ENCODE measurements at places on chromosomes 12 and 14.
A peak's percentile ranks its signal among the peaks of the same experiment; 100 is the strongest.

DNA sequence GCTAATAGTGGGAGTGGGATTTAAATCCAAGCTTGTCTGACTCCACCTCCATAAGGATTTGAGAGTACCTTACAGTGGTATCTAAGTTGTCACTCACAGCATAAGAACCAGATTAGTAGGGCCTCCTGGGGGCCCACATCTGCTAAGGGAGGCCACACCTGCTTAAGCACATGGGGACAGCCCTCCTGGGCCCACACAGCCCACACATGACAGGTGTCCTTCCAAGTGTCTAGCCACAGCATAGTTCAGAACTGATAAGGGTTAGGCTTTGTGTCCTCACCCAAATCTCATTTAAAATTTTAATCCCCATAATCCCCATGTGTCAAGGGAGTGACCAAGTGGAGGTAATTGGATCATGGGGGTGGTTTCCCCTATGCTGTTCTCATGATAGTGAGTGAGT is 186.0 kb upstream of the HMGA2 start:
- DNase-seq, result no peak

- no peak for DNase-seq
These were observed 69.2 kb upstream of the PSMA6 start for GRCh38 chr14:35222872-35223466.

- no peak for DNase-seq
These were observed 61.3 kb downstream of the CCDC88C start for GRCh38 chr14:91356181-91356763.

GRCh38 chr12:130776857-130777339 is 60.8 kb upstream of the RIMBP2 start:
- DNase-seq, result no peak

DNA sequence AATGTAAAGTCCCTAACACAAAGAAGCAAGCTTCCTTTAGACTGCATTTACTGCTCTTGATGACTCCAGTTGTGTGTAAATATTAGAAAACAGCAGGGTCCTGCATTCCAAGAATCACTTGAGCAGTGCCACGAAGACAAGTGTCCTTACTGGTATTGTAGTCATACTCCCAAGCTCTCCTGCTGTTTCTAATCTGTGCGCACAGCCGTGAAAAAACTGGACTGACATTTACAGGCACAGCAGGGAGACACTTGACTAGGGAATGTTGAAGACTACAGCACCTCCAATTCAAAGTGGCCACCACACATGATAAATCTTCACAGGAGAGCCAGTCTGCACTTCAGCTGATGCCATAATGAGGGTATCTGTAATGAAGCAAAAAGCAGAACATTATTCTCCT is 91.4 kb downstream of the VRK1 start:
- DNase-seq, result no peak

- DNase-seq, result no peak
These were observed 60.6 kb downstream of the MYRFL start for GRCh38 chr12:69885658-69886057.

- no peak for DNase-seq
These were observed 293.4 kb downstream of the EGLN3 start for GRCh38 chr14:33657476-33657875.

DNA sequence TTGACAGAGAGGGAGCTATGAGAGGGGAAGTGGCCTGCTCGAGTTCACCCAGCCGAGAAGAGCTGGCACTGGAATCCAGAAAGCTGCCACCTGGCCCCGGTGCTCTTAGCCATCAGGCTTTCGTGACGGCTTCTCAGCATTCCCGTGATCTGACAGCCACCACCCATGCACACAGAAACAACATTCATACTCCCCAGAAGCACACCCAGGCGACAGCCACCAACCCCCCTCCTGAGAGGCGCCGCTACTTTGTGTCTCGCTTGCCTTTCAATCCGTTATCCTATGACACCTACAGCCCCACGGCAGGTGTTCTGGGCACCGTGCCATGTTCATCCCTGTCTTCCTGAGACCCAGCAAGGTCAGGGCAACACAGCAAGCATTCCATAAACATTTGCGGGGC is 31.4 kb downstream of the PSMC1 start:
- DNase-seq, result no peak

DNA sequence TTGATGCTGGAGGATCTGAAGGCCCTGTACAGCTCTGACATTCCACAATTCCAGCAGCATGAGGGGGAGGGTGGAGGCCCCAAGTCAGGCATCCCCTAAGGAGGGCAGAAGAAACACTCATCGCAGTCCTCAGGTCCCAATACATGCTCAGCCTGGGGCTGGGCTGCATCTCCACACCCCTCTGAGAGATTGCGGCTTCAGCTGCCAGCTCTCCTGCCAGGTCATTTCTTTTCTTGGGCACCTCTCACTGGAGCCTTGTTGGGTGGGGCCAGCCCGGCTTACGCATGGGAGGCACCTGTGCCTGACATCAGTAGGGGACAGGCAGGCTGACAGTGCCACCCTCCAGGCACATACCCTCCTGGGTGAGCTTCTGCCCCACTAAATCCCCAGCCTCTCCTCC is 89.8 kb downstream of the DICER1 start:
- no peak for DNase-seq

DNA sequence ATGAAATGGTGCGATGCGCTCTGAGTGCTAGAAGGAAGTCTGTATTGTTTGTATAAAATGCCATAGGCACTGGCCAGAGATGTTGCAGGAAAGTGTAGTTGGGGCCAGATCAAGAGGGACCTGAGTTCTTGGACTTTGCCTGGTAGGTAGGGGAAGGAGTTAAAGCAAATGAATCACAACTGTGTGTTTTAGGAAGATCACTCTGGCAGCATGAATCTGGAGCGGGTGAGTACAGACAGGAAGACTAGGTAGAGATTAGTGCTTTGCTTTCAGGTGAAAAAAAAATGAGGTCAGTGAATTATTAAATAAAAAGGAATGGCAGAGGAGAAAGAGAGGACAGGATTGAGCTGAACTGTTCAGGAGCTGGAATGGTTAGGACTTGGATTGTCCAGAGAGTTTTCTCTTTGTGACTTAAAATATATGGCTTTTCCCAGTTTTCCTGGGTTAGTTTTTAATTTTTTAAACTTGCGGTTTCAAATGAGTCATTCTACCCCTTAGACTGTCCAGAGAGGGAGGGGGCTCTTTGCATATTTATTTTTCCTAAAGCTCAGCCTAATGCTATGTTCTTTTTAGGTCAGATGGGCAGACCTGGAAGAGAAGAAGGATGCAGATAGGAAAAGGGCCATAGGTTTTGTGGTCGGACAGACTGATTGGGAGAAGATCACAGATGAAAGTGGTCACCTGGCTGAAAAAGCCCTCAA is 41.1 kb downstream of the PROX2 start:
- no peak for DNase-seq

DNA sequence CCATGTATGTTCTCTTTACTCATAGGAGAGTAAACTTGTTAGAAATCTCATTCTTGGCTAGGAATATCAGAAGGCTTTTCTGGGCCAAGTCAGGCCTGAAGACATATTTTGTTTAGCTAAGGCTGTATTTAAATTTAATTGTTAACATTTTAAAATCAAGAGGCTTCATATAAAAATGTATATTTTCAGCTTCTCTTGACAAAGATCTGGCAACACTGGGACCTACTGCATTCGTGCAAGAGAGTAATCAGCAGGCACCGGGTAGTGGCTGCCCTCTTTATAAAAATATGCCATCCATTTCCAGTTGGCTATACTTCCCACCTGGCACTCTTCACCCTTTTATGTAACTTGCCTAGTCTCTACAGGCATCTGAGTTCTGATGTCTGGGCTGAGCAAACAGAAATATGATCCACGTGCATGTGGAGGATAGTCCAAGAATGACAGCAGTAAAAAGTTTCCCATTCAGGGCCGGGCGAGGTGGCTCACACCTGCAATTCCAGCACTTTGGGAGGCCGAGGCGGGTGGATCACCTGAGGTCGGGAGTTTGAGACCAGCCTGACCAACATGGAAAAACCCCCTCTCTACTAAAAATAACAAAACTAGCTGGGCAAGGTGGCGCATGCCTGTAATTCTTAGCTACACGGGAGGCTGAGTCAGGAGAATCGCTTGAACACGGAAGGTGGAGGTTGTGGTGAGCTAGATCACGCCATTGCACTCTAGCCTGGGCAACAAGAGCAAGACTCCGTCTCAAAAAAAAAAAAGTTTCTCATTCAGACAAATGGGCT is 2.0 kb upstream of the SOS2 start:
- DNase-seq, result no peak

DNA sequence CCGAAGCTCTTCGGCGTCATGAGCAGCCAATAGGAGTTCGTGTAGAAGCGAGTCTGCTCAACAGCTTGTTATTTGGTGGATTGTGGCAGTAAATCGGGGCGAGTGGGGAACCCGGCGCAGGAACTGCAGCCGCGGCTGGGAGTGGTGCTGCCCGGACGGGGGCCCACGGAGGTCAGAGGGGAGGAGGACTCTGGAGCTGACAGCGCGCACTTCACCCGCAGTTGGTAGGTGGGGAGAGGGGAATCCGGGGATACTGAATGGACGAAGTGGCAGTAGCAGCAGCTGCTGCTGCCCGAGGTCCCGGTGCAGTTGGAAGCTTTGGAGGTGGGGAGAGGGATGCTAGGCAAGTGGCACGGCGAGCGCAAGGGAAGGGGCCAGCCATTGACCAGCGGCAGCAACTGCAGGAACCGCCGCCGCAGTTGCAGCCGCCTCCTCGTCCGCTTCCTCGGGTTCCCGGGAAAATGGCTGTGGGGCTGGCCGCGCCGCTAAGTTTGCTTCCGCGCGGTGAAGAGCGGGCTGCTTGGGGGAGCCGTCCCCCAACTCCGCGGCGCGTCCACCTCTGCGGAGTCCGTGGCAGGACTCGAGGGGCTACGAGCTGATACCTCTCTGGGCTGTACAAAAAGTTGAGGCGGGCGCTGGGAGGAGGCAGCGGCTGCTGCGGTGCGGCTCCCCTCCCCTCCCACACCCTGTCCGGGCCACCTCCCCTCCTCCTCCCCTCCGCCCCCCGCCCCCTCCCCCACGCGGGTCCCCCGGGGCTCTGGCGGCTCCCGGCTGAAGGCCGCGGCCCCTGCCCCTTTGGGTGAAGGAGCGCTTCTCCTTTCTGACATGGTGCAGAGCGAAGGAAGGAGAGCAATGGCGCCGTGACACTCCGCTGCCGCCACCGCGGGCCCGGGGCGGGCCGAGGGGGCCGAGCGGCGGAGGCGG is at the start of gene ARID4A:
Gene ARID4A, plus strand, starts transcription at position 79 of the 924 bp plus-strand sequence. CDS start 1,300 bp downstream, outside the sequence.
- peak; percentile 75 for DNase-seq

- DNase-seq, result no peak
These were observed 10.7 kb upstream of the IKZF4 start for GRCh38 chr12:56010111-56010570.

- DNase-seq, result no peak
These were observed 183.3 kb upstream of the KITLG start for GRCh38 chr12:88763536-88764100.

GRCh38 chr14:80946187-80946586 is 4.6 kb upstream of the CEP128 start:
- no peak for DNase-seq
